ENCODE measurements at places on chromosomes 11 and 22.

- no peak for DNase-seq
These were observed 1.9 kb downstream of the USP47 start for GRCh38 chr11:11843642-11844041.

- DNase-seq, result no peak
These were observed 138.7 kb downstream of the TRIM29 start for GRCh38 chr11:119999220-119999619.

GRCh38 chr11:63535734-63536133 is 874 bp upstream of the PLAAT4 start:
- DNase-seq, result no peak

DNA sequence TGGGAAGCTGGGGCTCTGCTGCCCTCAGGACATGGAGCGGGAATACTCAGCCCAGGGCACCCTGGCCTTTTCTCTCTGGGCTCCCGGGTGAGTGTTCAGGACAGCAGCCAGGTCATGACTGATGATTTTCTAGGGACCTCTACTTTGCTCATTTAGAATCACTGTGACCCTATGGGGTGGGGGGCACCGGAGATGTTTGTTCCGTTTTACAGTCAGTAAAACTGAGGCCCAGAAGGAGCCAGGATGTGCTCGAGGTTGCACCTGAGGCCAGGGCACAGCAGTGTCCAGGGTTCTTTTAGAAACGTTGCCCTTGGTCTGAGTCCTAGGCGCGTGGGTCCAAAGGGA is 48.1 kb downstream of the SMIM38 start:
- no peak for DNase-seq

DNA sequence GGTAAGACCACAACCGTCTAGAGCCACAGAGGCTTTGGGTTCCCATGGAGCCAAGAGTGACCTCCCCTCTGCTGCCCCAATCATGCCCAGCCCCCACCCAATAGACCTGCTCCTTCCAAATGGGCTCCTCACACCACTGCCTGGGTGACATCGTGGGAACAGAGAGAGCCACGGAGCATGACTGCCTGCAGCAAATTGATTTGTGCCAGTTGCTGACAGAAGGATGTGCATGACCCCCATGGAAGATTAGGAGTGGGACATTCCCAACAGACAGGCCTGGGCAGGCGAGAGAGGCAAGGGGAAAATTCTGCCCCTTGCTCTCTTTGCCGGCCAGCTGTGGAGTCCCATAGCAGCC is 88.5 kb downstream of the TENM4 start:
- DNase-seq, result no peak

DNA sequence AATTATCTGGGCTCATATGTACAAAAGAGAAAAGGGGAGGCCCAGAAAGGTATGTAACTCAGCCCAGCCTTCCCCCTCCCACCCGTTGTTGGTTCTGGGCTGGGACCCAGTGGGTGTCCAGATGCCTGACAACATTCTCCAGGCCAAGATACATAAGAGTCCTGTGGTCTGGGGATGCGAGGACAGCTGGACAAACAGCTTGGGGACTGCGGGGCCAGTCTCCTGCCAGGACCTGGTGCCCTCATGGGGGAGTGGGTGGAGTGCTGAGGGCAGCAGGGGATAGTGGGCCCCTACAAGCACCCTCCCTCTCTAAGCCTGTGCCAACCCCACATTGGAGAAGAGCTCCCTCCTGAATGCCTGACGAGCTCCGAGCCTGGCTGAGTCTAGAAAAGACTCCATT is 3.5 kb upstream of the SLC22A6 start:
- no peak for DNase-seq

DNA sequence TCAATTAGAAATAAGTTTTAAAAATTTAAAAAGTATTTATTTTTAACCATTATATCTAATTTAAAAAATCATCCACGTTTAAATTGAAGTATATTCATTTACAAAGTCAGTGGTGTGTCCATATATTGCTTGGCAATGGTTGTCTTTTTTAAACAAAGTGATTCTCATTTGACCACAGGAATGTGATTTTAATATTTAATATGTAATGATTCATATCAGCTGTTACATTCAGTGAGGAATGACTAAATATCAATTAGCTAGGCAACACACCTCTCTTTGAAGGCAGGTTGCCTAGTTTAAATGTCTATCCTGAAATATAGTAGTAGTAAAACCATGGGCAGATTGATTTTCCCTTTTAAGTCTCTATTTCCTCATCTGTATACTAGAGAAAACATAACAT is 392.2 kb upstream of the CCDC179 start:
- DNase-seq, result no peak

- no peak for DNase-seq
These were observed 874 bp downstream of the APOL1 start for GRCh38 chr22:36253523-36254490.

- no peak for DNase-seq
These were observed 54.4 kb downstream of the IGLL5 start for GRCh38 chr22:22941831-22942510.

DNA sequence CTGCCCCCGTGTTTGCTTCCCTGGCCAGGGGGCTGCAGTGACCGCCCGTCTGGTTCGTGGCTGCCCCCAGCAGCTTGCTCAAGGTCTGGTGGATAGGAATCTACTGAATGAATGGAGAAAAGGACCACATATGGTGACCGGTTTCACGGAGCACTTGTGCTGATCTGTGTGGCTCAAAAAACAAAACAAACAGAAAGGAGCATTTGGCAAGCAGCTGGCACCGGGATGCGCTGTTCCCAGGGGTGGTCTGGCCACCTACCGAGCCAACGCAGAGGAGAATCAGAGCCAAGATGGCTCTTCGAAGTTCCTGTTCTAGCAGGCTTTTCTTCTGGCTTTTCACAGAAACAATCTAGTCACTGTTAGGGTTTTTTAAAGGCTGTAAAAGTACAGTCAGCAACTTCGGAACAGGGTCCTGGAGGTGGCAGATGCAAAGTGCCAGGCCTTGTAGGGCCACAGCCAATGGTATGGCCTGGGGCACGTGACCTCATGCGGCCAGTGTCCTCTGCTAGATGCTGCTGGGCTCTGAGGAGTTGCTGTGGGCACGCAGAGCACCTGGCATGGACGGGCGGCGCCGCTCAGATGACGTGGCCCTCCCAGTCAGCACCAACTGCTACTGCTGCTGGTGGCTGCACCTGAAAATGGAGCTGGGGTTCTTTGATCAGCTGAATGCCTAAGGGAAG is 27.3 kb upstream of the PACSIN2 start:
- no peak for DNase-seq

DNA sequence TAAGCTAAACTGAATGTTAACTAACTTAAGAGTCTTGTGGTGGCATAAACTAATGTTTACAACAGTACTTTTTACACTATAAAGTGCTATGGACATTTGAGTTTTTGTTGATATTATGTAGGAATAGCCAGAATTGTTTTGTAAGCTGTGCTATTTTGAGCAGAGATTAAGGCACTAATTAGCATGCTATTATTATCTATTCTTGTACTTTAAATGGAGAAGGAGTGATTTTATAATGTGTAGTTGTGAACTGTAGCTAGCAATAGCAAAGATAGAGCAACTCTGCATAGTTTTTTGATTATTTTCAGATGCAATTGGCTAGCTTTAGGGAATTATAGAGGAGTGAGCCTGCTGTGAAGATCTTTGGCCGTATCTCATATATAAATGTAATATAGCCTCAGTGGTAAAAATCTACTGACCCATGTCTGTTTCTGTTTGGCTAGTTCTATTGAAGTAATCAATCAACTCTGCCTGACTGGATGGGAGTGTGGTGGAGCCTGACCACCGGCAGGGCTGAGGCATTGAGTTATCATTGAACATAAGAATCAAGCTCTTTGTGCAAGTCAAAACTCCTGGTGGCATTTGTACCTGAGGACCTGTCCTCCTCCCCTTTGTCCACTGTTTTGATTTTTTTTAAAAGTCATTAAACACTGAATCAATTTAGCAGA is 34.3 kb downstream of the NCAM1 start:
- DNase-seq, result no peak

GRCh38 chr11:128246364-128246801 is 341.0 kb downstream of the ETS1 start:
- DNase-seq, result no peak

DNA sequence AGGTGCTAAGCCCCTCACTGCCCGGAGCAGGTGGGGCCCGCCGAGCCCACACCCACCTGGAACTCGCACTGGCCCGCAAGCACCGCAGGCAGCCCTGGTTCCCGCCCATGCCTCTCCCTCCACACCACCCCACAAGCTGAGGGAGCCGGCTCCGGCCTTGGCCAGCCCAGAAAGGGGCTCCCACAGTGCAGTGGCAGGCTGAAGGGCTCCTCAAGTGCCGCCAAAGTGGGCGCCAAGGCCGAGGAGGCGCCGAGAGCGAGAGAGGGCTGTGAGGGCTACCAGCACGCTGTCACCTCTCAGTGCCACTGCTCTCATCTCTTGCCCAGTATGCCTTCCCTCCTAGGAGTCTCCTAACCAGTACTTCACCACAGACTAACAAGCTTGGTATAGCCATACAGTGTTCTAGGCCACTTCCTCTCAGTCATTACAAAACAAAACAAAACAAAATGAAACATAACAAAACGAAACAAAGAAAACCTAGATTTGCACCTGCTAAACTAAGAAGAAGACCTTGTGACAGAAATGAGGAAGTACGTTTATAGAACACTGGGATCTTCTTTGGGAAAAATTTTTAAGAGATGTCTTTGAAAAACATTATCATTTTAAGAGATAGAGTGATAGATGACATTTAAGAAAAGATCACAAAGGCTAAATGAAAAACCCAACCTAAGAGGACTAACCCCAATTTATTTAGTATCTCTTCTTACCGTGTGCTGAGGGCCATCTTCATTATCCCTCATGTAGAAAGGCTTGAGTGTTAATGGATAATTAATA is 47.7 kb upstream of the GAB2 start:
- no peak for DNase-seq

DNA sequence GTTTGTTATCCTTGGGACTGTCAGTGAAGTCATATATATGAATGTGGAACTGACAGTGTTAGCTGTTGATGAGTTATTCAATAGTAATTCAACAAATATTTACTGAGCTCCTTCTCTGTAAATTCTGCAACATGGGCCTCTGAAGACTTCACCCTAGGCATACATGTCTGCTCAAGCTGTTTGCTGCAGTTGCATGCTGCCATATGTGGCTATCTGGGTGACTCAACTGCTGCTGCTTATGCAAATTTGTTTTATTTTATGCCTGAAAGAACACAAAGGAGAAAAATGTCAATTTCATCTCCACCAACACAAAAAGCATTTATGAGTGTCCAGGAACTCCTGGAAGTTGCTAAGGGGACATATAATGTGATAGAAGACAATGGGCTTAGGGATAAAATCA is 417.6 kb downstream of the AASDHPPT start:
- DNase-seq, result no peak

DNA sequence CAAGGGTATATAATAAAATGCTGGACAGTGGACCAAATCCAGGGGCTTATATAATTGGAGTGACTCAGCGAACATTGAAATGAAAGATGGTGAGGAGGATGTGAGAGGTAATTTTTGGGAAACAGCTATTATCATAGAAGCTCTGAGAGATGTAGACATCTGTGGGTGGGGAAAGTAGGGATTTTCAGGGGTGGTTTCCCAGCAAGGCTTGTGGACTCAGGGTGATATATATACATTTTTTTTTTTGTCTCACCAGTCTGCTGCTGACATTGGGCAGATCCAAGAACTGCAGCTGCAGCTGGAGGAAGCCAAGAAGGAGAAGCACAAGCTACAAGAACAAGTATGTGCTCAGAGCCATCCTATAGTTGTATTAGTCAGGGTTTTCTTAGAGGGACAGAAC is 208.1 kb downstream of the MYO18B start:
- DNase-seq, result no peak

DNA sequence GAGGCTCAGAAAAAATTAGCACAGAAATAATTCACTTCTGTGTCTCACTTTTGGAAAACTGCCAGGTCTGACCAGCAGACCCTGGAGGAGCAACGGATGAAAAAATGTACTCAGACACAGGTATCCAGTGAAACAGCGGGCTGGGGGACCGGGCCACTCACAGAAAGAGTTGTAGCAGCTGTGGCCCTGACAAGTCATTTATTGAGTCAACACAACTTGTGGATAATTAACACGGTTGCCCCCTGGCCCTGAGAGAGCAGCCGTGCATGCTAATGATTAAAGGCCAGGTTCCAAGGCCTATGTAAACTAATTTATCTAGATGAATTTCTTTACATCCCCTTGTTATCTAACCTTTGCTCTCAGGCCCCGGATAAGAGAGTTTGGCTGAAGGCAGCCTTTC is 131.3 kb downstream of the AASDHPPT start:
- DNase-seq, result no peak

- no peak for DNase-seq
These were observed 378.1 kb downstream of the CADM1 start for GRCh38 chr11:115126092-115126491.
